ENCODE measurements at places on chromosomes 6 and 20.

GRCh38 chr20:17560344-17561074 lies 9.4 kb upstream of the DSTN start:
- no peak for DNase-seq

DNA sequence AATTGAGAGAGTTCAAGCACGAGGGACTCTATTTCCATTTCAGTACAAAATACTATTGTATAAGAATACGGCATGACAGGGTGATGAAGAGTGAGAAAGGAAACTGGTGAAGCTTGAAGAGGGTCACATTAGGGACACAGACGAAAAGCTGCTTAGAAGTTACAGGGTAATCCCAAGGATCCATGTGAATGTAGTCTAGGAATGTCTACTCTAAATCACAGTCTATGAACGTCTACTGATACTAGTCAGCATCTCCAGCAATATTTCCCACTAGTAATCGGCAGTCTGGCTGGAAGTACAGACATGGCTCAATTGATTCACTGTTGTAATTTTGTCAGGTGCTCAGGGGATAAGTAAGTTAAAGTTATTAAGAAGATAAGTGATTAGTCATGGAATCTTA lies 156.4 kb downstream of the ASCC3 start:
- DNase-seq: no peak

DNA sequence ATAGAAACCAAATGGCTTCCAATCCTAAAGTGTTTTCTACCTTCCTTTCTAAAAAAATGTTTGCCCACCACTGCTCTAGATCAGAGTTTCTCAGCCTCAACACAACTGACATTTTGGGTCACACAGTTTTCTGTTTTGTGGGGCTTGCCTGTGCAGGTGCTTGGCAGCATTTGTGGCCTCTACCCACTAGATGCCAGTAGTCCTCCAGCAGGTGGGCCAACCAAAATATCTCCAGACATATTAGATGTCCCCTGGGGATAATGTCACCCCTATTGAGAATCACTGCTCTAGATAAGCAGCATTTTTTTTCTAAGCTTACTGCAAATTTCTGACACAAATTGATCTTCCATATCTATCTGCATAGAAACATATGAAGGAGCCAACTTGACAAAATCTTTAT lies 26.3 kb upstream of the EPM2A start:
- DNase-seq: no peak

- DNase-seq: peak; percentile 82
Observed at GRCh38 chr6:161418463-161418945, 144.6 kb upstream of the AGPAT4 start.

DNA sequence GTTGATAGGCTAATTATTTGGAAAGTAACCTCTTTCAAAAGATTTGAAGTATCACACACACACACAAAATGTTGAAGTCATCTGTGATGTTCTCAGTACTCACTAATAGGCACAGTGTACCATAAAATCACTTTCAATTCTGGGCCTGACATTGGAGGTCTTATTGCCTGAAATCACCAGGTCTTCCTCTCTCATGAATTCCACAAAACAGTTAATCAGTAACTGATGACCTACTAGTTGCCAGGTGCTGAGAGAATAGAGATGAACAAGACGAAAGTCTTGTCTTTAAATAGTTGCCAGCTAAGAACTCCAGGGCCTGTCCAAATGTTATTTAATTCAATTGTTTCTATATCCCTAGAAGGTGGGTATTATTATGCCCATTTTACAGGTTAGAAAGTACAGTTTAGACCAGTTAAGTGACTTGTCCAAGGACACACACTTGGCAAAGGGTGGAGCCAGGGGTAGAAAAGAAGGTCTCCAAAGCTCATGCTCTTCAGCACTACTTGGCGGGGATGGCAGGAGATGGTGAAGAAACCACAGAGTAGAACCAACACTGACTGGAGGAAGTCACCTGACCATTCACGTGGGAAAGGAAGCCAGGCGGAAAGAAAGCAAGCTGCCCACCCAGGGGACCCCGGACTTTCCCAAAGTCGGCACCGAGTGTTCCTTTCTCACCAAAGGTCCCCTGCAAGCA lies 116.4 kb downstream of the KIF6 start:
- DNase-seq: no peak

- DNase-seq: no peak
Observed at GRCh38 chr6:144951730-144952437, 666.7 kb downstream of the UTRN start.

DNA sequence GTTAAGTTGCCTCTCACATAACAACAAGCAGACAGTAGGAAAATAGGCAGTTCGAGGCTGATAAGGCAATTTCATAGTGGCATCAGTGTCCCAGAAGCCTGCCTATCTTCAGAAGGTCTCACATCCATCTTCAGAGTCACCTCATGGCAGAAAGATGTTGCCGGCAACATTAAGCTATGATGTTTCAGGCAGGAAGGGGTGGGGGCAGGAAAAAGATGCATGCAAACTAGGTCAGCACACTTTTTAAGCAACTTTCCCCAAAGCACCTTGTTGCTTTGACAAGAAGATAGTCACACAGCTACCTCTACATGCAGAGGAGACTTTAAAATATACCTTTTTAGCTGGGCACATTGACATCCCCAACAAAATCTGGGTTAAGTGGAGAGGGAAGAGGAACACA lies 43.2 kb upstream of the SMIM8 start:
- no peak for DNase-seq

DNA sequence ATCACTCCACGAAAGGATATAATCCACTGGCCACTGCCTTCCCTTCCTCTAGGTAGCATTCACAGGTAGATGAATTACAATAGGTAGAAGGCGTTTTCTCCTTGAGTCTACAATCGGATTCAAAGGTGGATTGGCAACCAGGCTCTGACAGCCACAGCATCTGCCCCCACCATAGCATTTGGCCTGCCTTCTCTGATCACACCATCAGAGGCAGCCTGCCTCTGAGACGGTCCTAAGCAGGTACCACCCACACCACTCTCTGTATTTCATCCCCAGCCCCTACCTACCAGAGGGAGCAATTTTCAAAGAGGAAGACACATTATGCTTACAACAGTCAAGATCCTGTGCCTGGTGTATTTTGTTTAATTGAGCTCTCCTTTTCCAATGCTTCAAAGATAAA lies 210.5 kb upstream of the SPTLC3 start:
- DNase-seq: no peak

DNA sequence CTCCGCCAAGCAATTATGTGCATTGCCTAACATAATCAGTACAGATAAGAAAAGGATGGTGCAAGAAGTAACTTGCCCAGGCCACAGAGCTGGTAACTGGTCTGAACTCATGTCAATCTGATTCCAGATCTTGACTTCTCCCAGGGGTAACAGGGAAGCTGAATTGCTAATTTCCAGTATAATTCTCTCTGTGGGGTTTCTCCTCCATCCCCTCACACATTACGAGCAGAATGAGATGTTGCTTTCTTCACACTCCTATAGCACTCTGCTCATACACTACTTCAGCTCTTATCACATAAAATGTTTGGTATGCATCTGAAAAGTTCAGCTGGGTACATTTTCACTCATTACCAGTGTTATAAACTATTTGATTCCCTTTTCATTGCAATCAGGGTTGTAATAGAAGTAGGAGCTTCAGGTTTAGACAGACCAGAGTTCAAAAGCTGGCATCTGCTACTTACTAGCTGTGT lies 24.0 kb upstream of the LRRC1 start:
- DNase-seq: no peak

DNA sequence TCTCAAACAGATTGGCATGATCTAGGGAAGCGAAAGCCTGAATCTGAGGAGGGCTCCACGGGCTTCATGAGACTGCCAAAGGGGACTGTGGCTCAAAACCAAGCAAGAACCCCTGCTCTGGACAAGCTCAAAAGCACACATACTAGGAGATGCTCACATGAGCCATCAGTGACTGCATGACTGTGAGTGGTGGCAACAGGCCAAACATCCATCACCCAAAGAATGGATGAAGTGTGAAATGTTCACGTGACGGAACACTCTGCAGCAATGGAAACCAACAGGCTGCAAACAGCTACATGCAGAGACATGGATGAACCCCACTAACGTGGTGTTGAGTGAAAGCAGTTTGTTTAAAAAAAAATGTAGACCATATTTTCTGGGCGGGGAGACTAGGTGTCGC lies 136.3 kb downstream of the PREX1 start:
- no peak for DNase-seq

DNA sequence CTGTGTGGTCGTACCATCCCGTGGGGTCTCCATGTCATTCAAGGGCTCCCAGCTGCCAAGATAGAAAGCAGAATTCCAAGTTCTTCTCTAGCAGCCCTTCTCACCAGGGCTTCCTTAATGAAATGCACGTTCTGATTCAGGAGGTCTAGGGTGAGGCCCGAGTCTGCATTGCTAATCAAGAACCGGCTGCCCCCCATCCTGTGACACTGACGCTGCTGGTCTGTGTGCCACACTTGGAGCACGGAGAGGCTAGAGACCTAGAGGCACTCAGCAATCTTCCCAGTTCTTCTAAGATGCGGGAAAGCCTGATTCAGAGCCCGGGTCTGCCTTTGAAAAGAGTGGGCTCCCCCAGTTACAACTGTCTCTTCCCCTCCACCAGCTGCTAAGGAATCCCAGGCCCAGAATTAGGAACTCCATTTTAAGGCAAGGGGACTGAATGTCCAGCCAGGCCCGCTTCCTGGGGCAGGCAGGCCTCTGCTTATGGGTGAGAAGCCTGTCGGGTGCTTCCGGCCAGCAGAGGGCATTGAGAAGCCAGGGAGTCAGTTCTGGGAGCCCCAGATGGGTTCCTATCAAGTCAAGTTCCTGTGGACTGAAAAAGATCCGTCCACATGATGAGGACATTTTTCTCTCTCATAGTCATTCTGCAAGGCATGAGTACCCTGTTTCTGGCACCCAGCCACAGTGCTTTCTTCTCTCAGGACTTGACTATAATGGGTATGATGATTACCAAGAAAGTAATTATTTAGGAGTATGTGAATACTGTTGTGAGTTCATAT lies 69.8 kb upstream of the RIN2 start:
- peak; percentile 30 for DNase-seq

DNA sequence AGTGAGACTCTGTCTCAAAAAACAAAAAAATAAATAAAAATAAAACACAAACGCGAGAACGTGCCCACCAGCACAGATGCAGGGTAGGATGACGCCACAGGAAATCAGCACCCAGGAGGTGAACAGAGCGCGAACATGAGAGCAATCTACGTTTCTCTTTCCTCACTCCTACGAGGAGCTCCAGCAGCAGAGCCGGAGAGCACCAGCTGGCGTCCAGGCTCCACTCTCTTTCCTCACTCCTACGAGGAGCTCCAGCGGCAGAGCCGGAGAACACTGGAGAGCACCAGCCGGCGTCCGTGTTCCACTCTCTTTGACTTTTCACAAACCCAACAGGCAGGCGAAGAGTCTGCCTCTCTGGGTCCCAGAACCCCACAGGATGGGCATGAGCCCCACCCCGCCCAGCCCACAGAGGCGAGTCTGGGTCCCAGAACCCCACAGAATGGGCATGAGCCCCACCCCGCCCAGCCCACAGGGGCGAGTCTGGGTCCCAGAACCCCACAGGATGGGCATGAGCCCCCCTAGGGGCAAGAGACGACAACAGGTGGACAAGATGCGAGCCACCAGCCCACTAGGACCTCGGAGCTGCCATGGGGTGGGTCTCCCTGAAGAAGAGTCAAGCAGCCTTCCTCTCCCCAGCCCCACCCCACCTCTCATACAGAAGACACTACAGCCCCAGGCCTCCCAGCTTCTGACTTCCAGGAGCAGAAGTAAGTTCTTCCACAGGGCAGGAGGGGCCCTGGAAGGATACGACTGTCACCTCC lies 20.2 kb downstream of the ZBTB46 start:
- no peak for DNase-seq

DNA sequence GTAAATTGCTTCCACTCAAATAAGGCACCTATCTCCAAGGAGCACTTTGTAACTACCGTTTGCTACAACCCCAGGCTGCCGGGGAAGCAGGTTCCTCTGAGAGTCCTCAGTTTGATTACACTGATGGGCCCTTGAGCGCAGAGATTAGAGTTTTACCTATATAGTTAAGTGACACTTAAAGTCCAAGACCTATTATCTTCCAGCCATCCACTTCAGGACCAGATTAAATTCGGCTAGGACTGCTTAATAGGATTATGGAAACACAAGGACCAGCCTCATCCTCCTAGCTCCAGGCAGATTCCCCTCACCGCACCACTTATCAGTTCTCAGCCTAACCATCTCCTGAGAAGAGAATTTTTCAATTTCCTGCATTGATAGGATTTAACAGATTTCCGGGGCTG lies 64.7 kb upstream of the TIAM2 start:
- no peak for DNase-seq

GRCh38 chr6:55902796-55903195 lies 27.4 kb upstream of the BMP5 start:
- DNase-seq: peak; percentile 55

DNA sequence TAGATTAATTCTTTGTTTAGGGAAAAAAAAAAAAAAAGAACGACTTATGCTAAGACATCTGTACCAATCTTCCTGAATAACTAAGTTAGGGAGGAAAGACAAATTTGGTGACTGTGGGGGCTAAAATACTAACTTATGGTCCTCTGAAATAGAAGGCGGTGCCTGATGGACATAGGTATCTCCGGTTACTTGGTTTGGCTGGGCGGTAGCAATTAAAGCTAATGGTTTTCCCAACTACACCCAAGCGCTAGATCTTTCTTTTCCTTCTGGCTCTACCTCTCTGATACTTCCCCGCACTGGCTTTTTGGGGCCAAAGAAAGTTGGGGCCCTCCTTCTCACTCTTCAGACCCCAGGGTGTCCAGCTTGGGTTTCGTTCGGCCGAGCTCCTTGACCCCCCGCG lies 1.0 kb upstream of the RBM24 start:
- no peak for DNase-seq

- DNase-seq: no peak
Observed at GRCh38 chr6:169326067-169326799, 72.6 kb upstream of the THBS2 start.

DNA sequence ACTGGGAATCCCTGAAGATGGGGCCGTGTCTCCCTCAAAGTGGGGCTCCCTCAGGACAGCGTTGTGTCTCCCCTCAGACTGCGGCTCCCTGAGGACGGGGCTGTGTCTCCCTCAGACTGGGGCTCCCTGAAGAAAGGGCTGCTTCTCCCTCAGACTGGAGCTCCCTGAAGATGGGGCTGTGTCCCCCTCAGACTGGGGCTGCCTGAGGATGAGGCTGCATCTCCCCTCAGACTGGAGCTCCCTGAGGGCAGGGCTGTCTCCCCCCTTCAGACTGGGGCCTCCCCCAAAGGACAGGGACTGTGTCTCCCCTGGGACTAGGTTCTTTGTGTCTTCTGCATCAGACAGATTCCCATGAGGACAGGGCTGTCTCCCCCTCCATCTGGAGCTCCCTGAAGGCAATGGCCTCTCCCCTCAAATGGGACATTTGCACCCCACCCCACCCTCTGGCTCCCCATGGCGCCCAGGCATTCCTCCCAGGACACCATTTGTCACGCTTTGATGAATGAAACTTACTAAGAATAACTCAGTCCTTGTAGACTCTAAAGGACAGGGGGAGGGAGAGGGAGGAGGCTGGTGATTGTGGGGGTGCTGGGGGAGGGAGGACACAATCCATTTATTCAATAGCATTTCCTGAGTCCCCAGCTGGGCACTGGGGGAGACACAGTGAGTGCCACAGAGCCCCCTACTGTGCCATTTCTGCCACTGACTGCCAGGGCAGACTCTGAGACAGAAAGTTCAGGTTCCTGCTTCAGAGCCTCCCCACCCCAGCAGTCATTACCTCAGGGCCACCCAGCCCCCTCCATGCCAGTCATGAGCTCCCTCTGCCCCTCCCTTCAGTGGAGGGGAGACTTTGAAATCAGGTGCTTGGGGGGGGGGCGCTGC lies 122.4 kb downstream of the MRPL14 start:
- DNase-seq: no peak

GRCh38 chr6:5158180-5158579 lies 73.0 kb downstream of the PPP1R3G start:
- no peak for DNase-seq

GRCh38 chr20:35771367-35771688 lies 487 bp upstream of the PHF20 start:
- DNase-seq: no peak

- no peak for DNase-seq
Observed at GRCh38 chr20:61745397-61746146, 320.1 kb downstream of the TAF4 start.
